ENCODE measurements at places on chromosomes 13 and 19.

DNA sequence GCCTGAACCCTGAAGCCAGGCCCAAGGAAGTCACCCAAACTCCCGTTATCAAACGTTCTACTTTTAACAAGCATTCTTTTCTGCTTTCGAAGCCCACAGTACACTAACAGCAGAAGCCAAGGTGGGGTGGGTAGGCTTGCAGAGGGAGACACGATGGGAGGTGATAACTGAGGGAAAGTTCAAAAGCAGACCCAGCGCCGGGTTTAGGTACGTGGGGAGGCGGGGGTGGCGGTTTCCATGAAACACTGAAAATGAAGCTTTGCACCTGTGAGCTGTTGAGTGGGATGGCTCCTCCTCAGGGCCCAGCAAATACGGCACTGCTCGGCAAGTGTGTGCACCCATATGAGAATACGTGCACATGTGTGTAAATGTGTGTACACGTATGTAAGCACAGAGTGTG is 49.8 kb downstream of the KLF2 start:
- DNase-seq, result no peak

- no peak for DNase-seq
Observed at GRCh38 chr19:46784262-46785053, 3.9 kb downstream of the SLC1A5 start.

DNA sequence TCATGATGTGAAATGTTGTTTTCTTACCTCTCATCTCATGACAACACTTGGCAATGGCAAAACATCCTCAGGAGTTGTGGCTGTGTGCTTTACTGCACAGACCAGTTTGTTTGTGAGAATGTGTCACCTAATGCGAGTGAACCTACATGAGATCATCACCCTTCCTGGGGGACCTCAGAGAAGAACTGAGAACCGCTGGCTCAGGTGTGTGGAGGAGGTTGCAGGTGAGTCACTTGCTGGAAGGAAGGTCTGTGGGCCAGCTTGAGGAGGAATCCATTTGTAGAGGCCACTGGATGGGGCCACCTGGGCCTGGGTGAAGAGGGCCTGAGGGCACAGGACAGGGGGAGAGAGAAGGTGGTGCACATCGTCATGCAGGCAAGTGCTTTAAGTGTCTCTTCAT is 3.0 kb upstream of the CEACAM1 start:
- no peak for DNase-seq

DNA sequence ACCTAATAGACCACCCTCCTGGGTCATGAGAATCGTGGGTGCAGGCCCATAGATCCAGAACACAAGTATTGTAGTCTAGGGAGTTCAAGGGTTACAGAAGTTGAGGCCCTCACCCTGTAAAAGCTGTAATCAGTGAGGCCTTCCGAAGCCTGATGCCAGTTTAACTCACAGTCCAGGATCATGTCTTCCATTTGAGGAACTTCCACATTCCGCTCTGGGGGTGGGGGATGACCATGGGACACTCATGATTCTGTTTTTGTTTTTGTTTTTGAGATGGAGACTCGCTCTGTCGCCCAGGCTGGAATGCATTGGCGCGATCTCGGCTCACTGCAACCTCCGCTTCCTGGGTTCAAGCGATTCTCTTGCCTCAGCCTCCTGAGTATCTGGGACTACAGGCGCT is 1.7 kb upstream of the RASIP1 start:
- no peak for DNase-seq

DNA sequence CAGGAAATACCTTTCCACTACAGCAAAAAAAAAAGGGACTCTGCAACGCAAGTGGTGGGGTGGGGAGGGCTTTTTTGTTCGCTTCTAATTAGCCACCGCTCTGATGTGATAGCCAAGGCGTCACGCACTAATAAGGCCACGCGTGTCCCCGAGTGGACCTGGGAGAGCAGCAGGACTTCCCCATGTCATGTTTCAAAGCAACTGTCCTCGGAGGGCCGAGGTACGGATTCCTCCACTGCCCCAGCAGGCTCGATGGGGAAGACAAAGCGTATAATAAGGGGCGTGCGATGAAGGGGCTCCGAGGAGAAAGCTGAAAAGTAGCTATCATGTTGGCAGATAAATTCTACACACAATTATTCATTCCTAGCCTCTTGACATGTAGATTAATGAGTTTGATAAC is 179.7 kb upstream of the ZNF507 start:
- no peak for DNase-seq

DNA sequence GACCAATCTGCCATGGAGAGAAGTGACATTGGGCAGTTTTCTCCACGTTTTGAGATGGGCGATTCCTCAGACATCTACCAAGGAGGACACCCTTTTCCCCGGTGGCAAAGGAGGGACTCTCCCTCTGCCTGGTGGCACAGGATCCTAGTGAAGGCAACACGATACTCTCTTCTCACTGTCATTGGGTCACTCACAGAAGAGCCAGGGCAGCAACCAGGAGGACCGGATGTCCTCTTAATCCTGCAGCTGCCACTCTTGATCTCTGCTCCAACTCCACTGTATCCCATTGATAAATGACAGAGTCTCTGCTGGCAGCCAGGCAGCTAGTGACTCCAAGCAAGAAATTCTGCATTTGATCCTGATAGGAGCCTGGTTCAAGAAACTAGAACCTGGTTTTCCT is 42.2 kb downstream of the COL4A2 start:
- no peak for DNase-seq

DNA sequence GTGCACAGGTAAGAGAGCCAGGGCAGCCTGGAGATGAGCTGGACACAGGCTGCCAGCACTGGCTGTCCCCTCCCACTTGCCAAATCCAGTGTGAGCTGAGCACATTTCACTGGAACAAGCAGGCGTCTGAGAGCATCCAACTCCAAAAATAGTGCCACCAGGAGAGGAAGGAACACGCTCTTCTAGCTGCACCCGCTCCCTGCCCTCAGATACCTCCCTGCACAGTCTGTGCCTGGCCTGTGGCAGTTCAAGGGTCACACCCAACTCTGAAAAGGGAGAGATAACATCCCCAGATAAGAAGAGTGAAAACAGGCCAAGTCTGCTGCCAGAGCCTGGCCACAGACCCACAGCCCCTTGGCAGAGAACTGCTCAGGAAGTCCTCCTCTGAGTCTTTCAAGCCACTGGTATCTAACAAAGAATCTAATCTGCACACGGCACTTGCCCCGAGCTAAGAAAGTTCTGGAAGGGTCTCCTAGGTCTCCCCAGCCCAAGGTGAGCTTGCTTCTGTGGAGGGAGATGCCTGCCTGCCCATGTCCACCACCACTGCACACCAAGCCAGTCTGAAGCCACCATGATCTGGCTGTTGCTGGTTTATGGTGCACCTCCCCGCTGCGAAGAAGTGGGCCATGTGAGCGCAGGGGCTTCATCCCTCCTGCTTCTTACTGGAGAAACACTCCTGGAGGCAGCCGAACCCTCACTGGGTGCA is 14.7 kb downstream of the ELL start:
- no peak for DNase-seq

- DNase-seq, result no peak
Observed at GRCh38 chr19:46487178-46487801, 8.4 kb downstream of the PNMA8B start.

- DNase-seq, result no peak
Observed at GRCh38 chr13:42109957-42110356, 61.5 kb downstream of the DGKH start.

GRCh38 chr19:8626842-8627241 is 3.6 kb upstream of the NFILZ start:
- DNase-seq, result no peak

DNA sequence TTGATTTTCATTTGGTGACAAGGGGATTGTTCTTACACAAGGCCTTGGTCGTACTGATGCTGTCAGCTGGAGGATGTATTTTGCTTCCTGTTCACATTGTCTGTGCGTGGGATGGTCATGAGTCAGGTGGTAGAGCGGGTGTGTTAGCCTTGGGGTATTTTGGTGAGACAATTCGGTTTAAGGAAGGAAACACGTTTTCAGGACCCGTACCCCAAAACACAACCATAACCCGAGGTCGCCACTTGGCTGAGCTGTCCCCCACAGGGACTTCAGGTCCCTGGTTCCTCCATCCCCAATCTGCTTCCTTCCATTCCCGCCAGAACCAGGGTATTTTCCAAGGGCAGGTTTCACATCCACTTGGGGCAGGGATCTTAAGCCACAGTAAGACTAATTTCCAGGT is 15.0 kb downstream of the MYO9B start:
- no peak for DNase-seq

DNA sequence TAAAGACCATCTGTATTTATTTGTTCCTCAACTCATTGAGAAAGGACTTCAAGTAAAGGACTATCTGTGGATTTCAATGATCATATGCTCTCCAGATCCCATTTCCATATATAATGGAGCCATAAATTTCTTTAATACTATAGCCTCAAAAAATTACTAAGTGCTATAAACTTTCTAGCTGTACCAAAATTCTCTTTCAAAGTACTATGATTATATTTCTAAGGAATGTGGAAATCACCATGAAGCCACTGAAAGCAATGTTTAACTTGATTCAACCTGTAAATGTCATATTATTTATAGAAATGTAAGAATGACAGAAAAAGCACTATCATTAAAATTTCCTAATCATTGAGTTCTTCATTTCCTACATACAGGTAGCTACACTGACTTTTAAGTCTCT is 20.7 kb downstream of the TBC1D4 start:
- no peak for DNase-seq

DNA sequence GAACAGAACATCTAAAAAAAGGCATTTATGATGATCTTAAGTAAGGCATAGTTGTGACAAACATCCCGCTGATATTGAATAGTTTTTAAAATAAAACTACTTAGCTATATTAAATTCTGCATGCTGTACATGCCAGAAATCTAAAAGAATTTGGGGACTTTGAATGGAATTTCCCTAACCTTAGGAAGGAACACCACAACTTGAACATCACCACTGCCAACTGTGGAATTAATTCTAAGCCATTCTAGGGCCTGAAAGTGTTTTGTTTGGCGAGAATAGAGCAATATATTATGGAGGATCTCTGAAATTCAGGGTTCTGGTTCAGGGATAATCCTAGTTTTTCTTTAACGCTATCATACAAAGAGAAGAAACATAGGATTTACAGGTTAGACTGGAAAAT is 17.8 kb upstream of the LATS2 start:
- DNase-seq, result no peak

DNA sequence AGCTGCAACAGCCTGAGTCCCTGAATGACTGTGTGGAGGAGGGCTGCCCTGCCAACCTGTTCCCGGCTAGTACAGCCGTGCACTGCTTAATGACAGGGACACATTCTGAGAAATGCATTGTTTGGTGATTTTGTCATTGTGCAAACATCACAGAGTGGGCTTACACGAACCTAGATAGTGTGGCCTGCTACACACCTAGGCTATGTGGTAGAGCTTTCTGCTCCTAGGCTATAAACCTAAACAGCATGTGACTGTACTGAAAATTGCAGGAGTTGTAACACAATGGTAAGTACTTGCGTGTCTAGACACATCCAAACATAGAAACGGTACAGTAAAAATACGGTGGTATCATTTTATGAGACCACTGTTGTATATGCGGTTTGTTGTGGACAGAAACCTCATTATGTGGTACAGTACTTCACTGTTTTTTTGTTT is 35.0 kb downstream of the VASP start:
- DNase-seq, result no peak

GRCh38 chr19:3986260-3987041 is 1.2 kb upstream of the EEF2 start:
- DNase-seq, result no peak

- no peak for DNase-seq
Observed at GRCh38 chr13:112175162-112176075, 108.5 kb downstream of the SOX1 start.

- DNase-seq, result no peak
Observed at GRCh38 chr19:49544154-49544553, 16.4 kb downstream of the RCN3 start.

DNA sequence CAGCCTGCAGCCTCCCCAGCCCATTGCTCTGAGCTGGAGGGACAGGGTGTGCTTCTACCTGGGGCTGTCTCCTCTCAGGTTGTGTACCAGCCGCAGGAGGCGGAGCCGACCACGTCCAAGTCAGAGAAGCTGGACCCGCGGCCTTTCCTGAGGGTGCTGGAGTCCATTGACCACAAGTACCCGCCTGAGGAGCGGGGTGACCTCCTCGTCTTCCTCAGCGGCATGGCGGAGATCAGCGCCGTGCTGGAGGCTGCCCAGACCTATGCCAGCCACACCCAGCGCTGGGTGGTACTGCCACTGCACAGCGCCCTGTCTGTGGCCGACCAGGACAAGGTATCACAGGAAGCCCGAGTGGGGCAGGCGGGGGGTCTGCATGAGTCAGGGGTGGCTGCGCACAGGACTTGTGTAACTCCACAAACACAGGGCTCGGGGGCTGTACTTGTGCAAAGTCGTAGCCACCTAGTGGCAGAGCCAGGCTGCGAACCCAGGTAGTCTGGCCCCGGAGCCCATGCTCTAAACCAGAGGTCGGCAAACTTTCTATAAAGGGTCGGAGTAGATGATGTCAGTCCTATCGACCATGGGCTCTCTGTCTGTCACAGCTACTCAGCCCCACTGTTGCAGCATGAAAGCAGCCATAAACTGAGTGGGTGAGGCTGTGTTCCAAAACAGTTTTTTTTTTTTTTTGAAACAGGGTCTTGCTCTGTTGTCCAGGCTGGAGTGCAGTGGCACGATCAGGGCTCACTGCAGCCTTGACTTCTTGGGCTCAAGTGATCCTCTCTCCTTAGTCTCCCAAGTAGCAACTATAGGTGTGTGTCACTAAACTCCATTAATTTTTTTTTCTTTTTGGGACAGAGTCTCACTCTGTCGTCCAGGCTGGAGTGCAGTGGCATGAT is 8.9 kb downstream of the DHX34 start:
- no peak for DNase-seq

- DNase-seq, result no peak
Observed at GRCh38 chr19:31274251-31275067, 74.8 kb downstream of the TSHZ3 start.

DNA sequence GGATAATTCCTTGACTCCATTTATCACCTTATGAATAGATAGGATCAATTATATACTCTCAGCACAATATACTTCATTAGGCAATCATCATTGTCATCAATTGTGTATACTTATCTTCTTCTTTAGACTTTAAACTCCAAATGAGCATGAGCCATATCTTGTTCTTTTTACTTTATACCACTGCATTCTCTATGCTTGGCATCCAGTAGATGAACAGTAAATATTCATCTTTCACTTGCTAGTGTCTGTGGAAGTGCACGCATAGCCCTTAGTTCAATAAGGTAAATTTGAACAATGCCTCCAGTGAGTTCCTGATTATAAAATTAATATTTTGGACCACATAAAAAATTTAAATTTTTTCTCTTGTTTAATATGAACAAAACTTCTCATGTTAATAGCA is 172.3 kb upstream of the SPRY2 start:
- no peak for DNase-seq

GRCh38 chr13:32917504-32917903 is 98.7 kb upstream of the KL start:
- DNase-seq, result no peak

- DNase-seq, result no peak
Observed at GRCh38 chr13:61136093-61136492, 279.6 kb downstream of the PCDH20 start.

Data from stimulated activated CD4-positive, alpha-beta T cell treated with anti-CD3 and anti-CD28 coated beads, Interleukin-1b, Interleukin-23, amount 100 ng/mL, for 1 hour (primary cell).